ENCODE measurements at places on chromosomes 1 and 21.
A peak's percentile ranks its signal among the peaks of the same experiment; 100 is the strongest.

- no peak for DNase-seq
These were observed 12.4 kb downstream of the ADORA3 start for GRCh38 chr1:111491070-111491469.

DNA sequence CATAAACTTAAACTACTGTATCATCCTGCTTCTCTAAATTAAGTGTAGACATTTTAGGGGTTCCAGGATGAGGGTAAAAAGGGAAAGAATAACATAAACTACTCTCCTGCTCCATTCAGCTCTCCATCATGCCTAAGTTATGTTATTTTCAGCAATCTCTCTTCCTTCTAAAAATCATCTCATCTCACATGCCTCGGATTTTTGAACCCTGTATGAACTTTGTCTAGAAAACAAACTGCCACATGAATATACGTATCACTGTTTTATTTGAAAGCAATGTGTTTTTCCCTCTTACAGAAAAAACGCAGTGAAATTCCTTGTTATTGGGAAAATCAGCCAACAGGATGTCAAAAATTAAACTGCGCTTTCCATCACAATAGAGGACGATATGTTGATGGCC lies 32.6 kb downstream of the ZBED6 start:
- no peak for DNase-seq

DNA sequence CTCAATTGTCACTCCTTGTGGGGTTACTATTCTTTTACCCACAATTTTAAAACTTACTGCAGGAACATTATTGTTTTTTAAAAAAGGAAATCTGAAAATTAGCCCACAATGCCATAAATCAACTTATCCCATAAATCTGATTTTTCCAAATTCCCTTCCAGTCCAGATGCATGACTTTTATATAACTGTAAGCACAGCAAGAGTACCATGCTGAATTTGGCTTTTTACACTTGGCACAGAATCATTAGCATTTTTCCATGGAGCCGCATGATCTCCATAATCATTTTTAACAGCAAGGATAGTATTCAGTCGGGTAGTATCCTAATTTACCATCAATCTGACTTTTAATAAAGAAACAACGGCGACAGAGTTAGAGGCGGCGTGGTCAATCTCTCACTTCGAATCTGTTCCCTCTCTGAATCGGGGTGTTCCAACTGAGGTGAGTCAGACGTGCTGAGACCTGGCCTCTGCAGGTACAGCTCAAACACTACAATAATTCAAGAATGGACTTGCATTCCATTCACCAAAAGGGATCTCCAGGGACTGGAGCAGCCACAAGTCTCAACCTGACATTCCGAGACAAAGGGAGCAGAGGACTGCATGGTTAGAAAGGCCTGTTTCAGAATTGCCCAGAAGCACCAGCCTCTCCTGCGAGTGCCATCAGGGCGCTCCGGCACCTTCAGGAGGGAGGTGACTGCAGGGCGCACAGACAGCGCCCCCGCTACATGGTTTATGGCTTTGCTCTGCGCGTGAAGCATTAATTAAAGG lies 48.9 kb downstream of the SLC66A1 start:
- DNase-seq = peak; percentile 80

GRCh38 chr1:45393718-45394302 lies 53.6 kb upstream of the MUTYH start:
- DNase-seq = no peak

DNA sequence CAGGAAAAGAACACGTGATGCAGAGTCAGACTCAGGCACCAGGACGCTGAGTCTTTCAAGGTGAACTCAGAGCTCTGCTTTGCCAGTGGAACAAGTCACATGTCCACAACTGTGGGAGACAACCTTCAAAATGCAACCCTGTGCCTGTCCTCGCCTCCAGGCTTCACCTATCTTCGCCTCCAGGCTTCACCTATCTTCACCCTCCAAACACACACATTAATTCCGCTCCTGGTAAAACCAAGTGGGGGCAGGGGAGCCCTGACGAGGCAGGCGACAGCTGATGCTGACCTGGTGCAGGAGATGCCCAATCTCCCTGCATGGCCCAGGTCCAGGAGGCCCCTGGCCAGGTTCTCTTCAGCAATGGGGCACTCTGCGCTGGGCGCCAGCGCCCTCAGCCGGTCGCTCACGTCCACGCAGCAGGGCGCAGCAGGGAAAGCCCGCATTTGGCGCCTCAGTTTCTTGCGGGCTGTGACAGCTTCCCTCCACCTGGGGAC lies 28.0 kb upstream of the LSS start:
- no peak for DNase-seq

DNA sequence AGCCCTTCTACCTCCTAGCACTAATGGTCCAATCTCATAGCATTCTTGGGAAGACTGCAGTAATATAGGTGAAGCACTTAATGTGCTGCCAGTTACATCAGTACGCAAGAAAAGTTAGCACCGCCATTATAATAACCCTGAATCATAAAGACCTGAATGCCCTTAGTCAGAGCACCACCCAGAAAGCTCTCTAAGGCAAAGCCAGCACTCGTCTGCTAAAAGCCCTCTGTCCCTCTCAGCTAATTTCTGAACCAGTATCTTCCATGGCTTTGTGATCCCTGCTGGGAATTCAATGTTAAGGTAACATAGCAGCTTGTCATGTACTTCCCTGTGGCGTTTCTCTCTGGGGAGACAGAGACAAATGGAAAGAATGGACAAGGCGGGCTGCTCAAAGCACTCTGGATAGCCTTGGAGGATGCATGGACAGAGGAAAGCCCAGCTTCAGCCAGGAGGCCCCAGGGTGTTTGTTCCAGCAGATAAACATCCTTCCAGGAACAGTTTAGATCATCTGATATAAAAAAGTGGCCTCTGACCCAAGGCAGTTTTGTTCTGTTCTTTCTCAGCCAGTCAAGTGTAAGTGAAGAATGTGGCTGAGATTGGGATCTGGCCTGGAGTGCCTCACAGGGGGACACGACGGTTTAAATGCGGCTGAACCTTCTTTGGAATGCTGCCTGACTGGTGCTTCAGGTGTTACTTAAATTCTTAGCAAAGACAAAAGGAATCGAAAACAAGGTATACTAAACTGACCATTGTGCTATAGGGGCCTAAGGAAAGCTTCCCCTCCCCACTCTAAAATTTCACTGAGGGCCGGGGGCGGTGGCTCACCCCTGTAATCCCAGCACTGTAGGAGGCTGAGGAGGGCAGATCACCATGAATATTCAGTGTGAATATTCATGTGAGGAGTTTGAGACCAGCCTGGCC lies 58.1 kb upstream of the VTCN1 start:
- peak; percentile 64 for DNase-seq

DNA sequence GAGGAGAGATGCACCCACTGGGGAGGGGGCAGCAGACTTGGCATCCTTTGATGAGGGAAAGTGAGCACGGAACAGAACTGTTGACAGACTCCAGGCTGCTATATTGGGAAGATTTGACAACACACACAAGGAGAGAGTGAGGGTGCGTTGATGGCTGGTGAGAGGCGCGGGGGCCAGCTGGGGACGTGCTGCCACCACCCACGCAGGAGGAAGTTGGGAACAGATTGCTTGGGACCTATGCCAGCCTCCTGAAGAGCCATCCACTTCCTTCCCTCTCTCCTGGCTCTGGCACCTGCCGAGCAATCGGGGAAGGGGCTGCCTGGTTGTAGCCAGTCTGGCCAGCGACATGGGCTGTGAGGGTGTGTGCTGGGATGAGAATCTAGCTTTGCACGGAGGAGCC lies 223.7 kb upstream of the CSF3R start:
- DNase-seq = no peak

DNA sequence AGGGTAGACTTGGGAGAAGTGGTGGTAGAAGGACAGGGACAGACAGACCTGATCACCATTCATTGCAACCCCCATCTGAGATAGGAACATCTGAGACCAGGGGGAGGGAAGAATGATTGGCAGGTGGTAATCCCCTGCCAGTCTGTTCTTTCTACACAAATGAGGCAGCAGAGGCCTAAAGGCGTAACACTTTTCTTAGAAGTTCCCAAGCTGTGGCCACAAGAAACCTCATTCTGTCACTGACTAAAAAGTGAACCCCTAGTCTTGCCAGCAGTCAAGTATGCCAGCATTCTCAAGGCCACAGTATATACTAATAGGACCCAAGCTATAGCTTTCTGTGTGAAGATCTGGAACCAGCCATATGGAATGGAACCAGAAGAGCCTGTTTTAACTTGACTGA lies 638.0 kb downstream of the KCNT2 start:
- DNase-seq = no peak

DNA sequence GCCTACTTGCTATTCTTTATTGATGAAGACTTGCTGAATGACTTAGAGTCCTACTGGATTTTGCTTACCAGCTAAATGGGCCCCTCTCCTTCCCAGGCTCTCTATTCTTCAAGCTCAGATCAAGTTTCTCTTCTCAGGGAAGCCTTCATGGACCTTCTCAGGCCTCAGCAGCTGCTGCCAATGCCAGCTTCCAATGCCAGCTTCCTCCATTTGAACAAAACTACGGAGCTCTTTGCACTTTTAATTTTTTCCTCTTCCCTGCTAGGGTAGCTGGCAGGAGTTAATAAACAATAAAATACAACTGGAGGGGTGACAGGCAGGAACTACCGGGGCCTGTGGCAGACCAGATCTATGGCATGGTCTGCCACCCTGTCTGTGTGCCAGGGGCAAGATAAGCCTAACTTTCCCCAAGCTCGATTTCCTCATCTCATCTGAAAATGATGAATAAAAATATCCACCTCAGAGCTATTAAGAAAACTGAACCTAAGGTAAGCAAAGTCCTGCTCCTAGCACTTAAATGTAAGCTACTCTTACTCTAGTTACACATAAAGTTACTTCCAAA lies 995 bp upstream of the IPO13 start:
- no peak for DNase-seq

GRCh38 chr1:233005703-233006102 lies 55.3 kb downstream of the NTPCR start:
- DNase-seq = no peak

DNA sequence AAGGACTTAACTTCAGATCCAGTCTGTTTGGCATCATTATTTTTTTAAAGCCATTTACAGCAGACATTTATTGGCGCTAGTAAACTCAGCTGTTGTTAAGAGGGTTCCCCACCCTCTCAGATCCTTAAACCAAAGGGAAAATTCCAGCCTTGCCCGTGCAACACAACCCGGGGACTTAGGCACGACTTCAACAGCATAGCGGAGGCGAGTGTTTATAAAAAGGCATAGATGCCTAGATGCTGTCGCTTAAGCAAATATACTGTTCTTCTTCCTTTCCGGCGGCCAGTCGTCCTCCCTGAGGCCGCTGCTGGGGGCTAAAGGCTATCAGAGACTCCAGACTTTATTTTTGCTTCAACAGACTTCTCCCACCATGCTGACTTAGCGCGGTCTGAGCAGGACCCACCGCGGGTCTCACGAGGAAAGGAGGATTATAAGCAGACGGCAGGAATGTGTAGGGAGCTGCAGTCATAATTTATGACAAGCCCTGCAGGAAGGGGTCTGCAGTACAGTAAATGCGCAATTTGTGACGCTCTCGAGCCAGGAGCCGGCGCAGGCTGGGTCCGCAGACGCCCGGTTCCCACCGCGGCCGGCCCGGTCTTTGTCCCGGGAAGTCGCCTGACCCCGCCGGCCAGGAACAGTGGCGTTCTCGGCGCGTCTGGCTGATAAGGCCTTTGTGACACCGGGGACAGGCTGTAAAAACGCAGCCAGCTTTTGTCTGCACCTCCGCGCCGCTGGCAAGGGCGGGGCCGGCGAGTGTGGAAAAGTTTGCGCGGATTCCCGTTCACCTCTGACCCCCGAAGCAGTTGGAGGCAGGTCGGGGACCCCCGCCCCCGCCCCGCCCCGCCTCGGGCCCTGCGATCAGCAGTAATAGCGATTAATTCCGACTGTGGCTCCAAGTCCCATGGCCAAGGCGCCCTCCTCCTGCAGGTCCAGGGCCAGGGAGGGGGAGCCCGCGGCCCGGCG lies 61.2 kb upstream of the ARHGEF16 start:
- no peak for DNase-seq

- no peak for DNase-seq
These were observed 12.6 kb downstream of the FNDC5 start for GRCh38 chr1:32858136-32858535.

DNA sequence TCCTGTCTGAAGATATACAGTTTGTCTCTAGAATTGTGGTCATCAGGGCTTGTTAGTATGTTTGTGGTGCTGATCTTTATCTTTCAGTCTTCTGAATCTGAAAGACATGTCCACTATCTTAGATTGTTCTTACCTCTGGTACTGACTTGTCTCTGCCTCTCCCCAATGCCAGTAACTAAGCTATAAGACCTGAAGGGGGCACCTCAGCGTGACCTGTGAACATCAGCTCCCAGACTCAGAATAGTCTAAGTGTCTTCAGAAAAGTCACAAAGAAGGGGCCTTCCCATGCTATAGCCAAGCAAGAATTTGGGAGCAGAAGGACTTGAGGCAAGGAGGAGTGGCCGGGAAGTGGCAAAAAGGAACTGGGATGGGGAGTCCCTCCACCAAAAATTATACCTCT lies 178.1 kb downstream of the NTNG1 start:
- no peak for DNase-seq

Data from prostate gland (tissue), 2 donors.